Activated CD4-positive, alpha-beta T cell treated with anti-CD3 and anti-CD28 coated beads for 48 hours (primary cell): ENCODE measurements at places on chromosomes 12 and 14.

- DNase-seq, result no peak
Observed at GRCh38 chr12:88810806-88811205, 230.5 kb upstream of the KITLG start.

DNA sequence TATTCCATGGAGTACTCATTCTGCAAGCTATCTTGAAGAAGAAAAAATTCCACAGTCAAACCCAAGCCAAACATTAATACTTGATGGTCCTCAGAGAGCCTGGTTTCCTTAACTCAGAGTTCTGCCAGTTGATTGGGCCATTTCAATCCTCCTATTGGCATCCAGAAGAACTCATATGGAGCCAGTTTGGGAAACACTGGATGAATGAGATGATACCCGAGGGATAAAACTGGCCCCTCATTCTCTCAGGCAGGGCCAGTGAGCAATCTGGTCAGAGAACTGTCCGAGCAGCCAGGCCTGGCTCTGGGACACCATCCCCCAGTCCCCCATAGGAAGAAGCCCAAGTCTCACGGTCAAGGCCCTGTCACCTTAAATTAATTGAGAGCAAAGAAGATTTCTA, 48.8 kb downstream of the NUAK1 start:
- no peak for DNase-seq

DNA sequence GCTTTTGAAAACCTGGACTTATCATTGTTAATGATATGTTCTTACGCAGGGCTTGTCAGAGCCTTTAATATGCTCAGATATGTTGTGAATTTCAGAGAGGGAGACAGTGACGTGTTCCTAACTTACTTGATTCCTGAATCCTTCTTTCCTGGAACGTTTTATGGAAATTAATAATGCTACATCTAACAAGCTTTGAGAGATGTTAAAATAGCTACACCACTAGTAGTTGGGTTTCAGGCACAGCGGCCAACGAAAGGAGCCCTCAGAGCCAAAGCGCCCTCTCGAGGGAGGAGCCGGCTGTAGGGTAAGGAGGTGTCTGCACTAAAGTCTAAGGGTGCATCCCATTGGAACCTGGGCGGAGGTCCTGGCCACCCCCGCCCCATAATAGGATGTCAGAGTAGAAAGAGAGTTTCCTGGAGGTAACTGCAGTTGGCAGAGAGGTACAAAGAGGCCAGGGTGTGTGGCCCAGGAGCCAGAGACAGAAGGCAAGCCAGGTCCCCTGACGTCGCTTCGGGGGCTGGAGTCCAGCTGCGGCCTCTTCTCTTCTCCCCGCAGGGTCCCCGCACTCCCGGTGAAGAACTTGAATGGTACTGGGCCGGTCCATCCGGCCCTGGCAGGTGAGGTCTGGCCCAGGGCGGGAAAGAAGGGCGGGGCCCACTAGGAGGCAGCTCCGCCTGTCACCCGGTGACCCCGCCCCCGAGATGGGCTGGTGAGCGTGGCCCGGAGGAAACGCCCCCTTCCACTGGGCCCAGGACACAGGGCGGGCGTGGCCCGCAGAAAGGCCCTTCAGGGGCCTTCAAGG, 36.3 kb downstream of the DTX1 start:
- DNase-seq, result peak; percentile 39

- DNase-seq, result no peak
Observed at GRCh38 chr12:40170593-40170992, 54.2 kb upstream of the LRRK2 start.

- no peak for DNase-seq
Observed at GRCh38 chr12:40181490-40181889, 43.3 kb upstream of the LRRK2 start.

DNA sequence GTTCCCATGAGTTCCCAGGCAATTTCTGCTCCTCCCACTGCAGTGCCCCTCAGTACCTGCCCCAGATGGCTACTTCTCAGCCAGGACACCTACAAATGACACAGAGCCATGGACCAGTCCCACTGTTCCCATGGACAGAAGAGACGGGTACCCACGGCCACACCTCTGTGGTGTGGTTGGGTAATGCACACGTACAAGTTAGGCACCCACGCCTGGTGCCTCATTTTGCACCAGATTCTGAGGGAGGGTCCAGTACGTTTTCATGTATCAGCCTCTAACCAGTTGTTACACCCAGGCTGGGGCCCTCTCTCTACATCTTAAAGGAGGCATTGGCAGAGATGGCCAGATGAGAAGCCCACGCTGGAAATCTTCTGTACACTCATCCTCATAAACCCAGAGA, 114.0 kb downstream of the DICER1 start:
- no peak for DNase-seq

GRCh38 chr14:52583544-52583943, 30.9 kb downstream of the GPR137C start:
- DNase-seq, result no peak

GRCh38 chr12:57865084-57865751, 18.7 kb upstream of the CTDSP2 start:
- peak; percentile 77 for DNase-seq
